ENCODE measurements at places on chromosomes 16 and 17. TPM values are rescaled to one million over a fixed set of nuclear protein-coding genes. Genes with fewer than 3 reads are reported as not detected.

GRCh38 chr16:58236231-58236690 is 38.4 kb upstream of the CSNK2A2 start:
- H3K27me3 ChIP-seq = peaks cover 46% of the 10 kb centered on the region
- H3K4me3 ChIP-seq = peak overlapping the region; percentile 77
- peak; percentile 69 for DNase-seq
- H3K27ac ChIP-seq = no peak overlapping the region

GRCh38 chr17:72996791-72997190 is 95.7 kb downstream of the SLC39A11 start:
- no peaks in the 10 kb centered on the region for H3K27me3 ChIP-seq
- no peak for DNase-seq
- H3K27ac ChIP-seq = no peak overlapping the region
- no peaks in the 10 kb centered on the region for H3K4me1 ChIP-seq
- H3K36me3 ChIP-seq = no peaks in the 10 kb centered on the region

Gene CD68
- total RNA-seq = 6.9 TPM

Gene ADAP2
- total RNA-seq = 2.2 TPM

DNA sequence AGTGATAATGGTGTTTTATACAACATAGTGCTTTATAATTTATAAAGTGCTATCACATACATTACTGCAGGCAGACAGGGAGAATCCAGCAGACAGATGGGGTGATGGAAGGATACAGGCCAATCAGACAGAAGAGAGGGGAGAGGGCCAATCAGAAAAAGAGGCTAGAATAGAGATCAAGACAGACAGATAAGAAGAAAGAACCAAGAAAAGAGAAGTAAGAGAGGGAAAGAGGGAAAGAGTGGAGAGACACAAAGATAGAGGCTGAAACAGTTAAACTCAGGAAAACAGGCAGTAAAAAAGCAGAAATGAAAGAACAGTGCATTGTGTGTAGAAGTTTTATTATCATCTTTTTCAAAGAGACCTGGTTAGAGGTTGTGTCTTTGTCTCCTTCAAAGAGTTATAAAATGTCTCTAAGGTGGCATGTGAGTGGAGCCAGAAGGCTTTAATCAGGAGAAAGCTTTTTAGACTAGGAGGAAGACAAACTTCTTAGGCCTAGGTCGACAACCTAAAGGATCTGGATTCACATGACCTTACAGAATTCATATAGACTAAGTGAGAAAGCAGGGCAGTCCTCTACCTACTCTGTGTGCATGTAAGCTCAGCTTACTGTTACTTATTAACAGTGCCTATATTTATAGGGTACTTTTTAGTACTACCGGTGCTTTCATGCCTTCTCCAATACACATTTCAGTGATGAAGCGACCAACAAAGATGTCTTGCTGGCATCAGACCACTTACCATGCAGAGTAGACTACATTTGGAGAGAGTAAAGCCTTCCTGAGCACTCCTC is 8.3 kb upstream of the CHD3 start:
- DNase-seq = no peak
- H3K27me3 ChIP-seq = no peaks in the 10 kb centered on the region
- H3K36me3 ChIP-seq = peaks cover 9% of the 10 kb centered on the region

DNA sequence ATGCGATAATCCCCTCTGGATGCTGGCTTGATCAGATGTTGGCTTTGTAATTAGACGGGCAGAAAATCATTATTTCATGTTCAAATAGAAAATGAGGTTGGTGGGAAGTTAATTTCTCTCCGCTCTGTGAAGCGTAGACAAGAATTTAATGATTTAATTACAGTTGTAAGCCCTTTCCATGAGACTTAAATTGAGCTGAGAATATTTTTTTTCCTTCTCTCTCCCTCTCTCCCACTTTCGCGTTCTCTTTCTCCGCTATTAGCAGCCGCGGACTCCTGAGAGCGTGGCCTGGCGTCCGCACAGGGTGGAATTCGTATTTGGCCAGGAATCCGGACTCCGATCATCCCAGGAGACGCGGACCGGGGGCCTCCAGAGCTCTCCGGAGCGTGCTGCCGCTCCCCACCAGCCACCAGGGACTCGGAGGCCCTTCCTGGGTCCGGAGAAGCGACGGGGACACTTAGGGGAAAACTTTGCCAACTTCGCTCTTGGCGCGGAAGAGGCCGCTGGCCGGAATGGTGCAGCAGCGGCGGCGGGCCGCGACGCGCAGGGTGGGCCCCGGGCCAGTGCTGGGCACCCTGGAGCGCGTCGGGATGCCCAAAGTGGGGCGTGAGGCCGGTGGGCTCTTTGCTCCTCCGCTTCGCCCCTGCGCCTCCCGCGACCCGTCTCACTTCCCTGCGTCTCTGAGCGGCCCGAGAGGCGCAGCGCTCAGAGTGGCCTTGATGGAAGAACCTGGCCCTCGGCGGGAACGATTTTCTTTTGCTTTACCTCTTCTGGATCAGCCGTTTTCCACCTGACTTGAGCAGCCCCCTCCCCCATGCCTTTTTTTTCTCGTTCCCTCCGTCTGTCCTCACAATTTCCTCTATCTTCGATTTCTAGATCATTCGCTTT is 3.6 kb upstream of the IRX3 start:
- no peaks in the 10 kb centered on the region for H3K27me3 ChIP-seq
- H3K27ac ChIP-seq = no peak overlapping the region
- no peak overlapping the region for H3K4me3 ChIP-seq
- DNase-seq = no peak
- H3K4me1 ChIP-seq = no peaks in the 10 kb centered on the region

Gene MSLN
- total RNA-seq = 25.2 TPM

Gene TRIM47
- 25.7 TPM for total RNA-seq

- H3K4me1 ChIP-seq = peaks cover 68% of the 10 kb centered on the region
- no peaks in the 10 kb centered on the region for H3K27me3 ChIP-seq
- H3K4me3 ChIP-seq = no peak overlapping the region
- no peak for DNase-seq
- H3K27ac ChIP-seq = peak overlapping the region; percentile 88
Observed at GRCh38 chr17:29155966-29156338, 24.2 kb downstream of the MYO18A start.

- DNase-seq = peak; percentile 32
- H3K27me3 ChIP-seq = no peaks in the 10 kb centered on the region
- no peak overlapping the region for H3K27ac ChIP-seq
- no peak overlapping the region for H3K4me3 ChIP-seq
- H3K36me3 ChIP-seq = no peaks in the 10 kb centered on the region
- H3K4me1 ChIP-seq = peaks cover 16% of the 10 kb centered on the region
Observed at GRCh38 chr17:33113276-33113990, 121.8 kb downstream of the SPACA3 start.

DNA sequence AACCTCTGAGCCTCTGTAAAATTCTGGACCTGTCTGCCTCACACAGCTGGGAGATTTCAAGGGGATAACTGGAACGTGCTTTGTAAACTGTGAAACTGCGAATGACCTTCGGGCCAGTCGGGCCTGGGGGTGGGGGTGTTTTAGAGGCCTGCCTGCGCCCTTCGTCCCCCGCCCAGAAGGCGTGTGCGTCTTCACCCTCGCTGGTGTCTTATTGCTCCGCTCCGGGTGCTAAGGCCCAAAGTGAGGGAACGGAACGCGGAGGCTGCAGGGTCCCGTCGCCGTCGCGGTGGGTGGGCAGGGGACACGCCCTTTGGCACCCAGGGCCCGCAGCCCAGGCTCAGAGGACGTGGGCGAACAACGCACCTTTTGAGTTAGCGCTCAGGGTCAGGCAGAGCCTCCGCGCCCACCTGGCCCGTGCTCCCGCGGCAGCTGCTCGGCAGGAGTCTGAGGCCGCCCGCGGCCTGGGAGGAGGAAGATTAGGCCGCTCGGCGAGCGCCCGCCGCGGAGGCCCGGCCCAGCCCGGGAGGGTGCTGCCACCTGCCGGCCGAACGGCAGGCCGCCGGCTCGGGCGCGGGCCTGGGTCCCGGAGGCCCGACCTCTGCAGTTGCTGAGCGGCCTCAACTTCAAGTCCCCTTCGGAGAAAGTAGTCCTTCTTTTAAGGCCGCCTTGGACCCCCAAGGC is 29.7 kb downstream of the DCAKD start:
- peak; percentile 56 for DNase-seq
- H3K36me3 ChIP-seq = peaks cover 8% of the 10 kb centered on the region

- H3K27me3 ChIP-seq = no peaks in the 10 kb centered on the region
- H3K27ac ChIP-seq = peak overlapping the region; percentile 60
- H3K4me1 ChIP-seq = peaks cover 13% of the 10 kb centered on the region
- no peak for DNase-seq
- H3K4me3 ChIP-seq = peak overlapping the region; percentile 82
Observed at GRCh38 chr16:89723279-89724250, 2.2 kb downstream of the ZNF276 start.

Gene MRPL45
- total RNA-seq = 37.2 TPM

- H3K4me3 ChIP-seq = no peak overlapping the region
- H3K36me3 ChIP-seq = no peaks in the 10 kb centered on the region
- no peaks in the 10 kb centered on the region for H3K4me1 ChIP-seq
- no peaks in the 10 kb centered on the region for H3K27me3 ChIP-seq
- no peak for DNase-seq
Observed at GRCh38 chr16:77250400-77250799, 51.2 kb downstream of the SYCE1L start.

Gene PNMT
- not detected for total RNA-seq

Gene CTRB1
- not detected for total RNA-seq

- H3K27ac ChIP-seq = no peak overlapping the region
- H3K4me3 ChIP-seq = no peak overlapping the region
- H3K36me3 ChIP-seq = no peaks in the 10 kb centered on the region
- no peaks in the 10 kb centered on the region for H3K4me1 ChIP-seq
- no peaks in the 10 kb centered on the region for H3K27me3 ChIP-seq
- peak; percentile 49 for DNase-seq
Observed at GRCh38 chr16:30041841-30042240, 10.8 kb upstream of the TLCD3B start.

Gene HOXB7
- total RNA-seq = not detected

- no peak for DNase-seq
- H3K27ac ChIP-seq = no peak overlapping the region
- H3K36me3 ChIP-seq = no peaks in the 10 kb centered on the region
- H3K4me3 ChIP-seq = no peak overlapping the region
- H3K27me3 ChIP-seq = no peaks in the 10 kb centered on the region
- H3K4me1 ChIP-seq = peaks cover 6% of the 10 kb centered on the region
Observed at GRCh38 chr16:88424587-88425235, 28.4 kb upstream of the ZFPM1 start.

Gene AOC3
- total RNA-seq = 0.44 TPM

DNA sequence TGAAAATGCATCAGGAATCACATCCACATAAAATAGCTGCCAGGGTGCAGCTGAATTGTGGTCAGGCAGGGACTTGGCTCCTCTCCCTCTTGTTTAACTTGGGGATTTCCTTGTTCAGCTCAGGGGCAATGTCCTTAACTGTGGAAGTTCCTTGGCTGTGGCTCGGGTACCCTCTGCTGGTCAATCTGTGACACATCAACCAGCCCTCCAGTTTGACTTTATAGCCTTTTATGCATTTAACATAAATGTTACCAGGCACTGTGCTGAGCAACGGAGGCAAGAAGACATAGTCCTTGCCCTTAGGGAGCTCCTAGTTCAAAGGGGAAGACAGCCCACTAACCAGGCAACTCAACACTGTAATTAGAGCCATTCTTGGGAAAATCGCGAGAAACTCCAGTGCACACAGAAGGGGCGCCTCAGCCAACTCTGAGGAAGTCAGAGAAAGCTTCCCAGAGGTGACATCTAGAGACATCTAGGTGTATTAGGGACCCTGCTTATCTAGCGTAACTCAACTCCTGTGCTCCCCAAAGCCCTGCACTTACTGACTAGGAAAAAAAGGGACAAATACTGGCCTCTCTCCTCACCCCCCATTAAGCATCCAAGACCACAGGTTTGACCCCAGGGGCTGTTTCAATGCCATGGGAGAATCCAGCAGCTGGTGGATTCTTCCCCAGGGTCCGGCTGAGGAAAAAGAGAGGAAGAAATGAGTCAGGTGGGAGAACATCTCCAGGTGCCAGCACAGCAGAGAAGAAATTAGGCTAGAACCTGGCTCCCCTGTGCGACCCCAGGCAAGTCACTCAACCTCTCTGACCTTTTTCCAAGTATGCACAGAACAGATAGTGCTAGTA is 17.3 kb upstream of the EEF2K start:
- H3K36me3 ChIP-seq = peaks cover 6% of the 10 kb centered on the region
- peak overlapping the region; percentile 78 for H3K4me3 ChIP-seq

Gene RBFOX1
- not detected for total RNA-seq

DNA sequence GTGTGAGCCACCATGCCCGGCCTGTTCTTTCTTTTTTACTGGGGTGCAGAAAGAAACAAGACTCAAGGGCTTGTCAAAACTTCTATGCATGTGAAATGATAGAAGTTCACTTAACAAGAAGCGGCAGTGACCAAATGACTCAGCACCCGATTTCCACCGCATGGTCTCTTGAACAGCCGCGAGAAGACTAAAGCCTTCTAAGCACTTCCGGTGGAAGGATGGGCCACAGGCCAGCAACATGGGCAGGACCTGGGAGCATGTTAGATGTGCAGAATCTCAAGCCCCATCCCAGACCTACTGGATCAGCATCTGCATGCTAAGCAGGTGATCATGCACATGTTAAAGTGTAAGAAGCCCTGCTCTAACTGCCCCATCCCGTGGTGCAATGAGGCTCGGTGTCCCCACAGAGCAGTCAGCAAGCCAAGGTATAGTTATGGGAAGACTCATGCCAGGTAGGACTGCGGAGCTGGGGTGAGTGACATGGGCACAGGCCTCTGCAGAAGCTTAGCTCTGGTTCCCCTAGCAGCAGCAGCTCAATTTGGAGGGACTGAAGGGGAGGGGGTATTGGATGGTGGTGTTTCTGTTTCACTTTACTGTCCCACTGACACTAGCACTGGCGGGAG is 88.5 kb upstream of the HNF1B start:
- peaks cover 7% of the 10 kb centered on the region for H3K4me1 ChIP-seq
- H3K27ac ChIP-seq = no peak overlapping the region
- no peak for DNase-seq
- H3K36me3 ChIP-seq = no peaks in the 10 kb centered on the region
- no peak overlapping the region for H3K4me3 ChIP-seq

DNA sequence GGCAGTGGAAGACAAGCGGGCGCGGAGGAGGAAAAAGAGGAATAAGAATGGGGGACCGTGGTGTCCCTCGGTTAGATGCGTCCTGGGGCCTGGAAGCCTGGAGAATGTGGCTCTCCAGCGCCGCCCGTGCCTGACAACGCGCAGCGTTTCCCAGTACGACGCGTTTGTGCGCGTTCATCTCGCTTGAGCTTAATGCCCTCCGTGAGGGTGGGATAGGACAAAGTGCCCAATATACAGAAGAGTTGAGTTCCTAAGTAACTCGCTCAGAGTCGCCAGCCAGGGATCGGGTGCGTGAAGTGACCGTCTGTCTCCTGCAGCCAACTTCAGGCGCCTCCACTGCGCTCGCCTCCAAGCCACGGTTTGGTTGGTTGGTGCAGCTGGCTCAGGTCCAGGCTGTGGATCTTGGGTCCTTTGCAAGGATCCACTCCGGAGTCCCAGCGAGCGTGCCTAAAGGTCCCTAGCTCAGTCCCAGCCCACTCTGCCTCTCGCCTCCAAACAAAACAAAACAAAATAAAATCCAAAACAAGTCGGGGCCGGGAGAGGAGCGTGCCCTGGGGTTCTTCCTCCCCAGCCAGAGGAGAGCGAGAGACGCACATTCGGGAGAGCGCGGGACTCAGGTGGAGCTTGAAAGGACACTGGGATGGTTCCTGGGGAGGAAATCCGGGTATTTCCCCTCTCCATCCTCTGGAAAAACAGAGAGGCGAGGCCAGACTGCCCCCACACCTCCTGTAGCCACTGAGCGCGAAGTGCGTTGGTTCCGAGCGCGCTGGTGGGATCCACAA is 974 bp downstream of the GALR2 start:
- no peak overlapping the region for H3K4me3 ChIP-seq
- no peak for DNase-seq
- H3K27me3 ChIP-seq = peaks cover 54% of the 10 kb centered on the region
- H3K27ac ChIP-seq = no peak overlapping the region
- H3K36me3 ChIP-seq = peaks cover 6% of the 10 kb centered on the region
- H3K4me1 ChIP-seq = peaks cover 4% of the 10 kb centered on the region

Gene GFAP
- total RNA-seq = not detected

- no peak overlapping the region for H3K27ac ChIP-seq
- no peak for DNase-seq
- no peaks in the 10 kb centered on the region for H3K36me3 ChIP-seq
- peaks cover 6% of the 10 kb centered on the region for H3K4me1 ChIP-seq
Observed at GRCh38 chr16:12303653-12304052, 327.1 kb downstream of the SNX29 start.
